Activated effector memory CD4-positive, alpha-beta T cell treated with Interleukin-2 at 50 U/mL for 16 hours (primary cell): ENCODE measurements at places on chromosomes 3 and 15.

DNA sequence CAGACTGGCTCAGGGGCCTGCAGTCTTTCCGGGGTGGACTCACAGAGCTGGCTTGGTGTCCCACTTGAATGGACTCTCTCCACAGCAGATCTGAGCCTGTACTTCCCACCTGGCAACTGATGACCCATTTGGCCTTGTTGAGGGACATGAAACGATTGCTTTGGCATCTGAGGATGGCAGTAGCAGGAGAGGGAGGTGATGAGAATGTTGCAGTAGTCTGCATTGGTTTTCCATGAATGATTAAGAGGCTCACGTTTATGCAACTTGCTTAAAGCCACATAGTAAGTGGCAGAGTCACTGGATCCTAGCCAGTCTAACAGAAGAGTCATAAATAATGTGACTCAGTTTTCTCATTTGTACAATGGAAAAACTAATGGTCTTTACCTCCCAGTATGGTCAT is 21.9 kb downstream of the IL20RB start:
- no peak for DNase-seq

DNA sequence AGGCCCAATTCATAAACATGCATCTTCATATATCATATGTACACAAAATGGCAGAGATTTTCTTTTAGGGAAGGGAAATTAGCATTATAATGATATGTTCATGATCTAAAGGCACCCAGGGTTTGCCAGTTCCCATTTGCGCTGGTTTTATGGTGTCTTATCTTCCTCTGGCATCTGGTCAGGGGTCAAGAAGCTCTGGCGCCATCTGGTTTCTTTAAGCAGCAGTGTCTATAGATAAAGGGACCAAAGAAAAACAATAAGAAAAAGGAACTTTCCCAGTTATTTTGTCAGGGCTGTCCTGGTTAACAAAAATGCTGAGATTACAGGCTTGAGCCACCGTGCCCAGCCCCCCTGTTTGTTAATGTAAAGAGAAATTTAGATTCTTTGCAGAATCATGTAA is 3.3 kb upstream of the DCP1A start:
- no peak for DNase-seq

DNA sequence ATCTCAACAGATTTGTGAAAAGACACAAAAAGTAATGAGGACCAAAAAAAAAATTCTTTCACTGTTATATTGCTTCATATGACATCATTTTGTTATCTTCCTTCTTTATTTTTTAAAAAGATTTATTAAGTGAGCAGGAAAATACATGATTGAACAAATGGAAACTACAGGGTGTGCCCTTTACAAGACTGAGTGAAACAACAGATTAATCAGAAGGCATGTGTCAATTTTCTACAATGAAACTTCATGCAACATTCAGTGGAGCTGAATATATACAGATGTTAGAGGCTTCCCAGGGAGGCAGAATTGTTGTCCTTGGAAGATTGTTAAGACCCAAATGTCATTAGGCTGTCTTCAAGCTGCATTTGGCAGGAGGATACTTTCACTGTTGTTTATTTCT is 28.4 kb upstream of the SLC2A2 start:
- DNase-seq, result no peak

DNA sequence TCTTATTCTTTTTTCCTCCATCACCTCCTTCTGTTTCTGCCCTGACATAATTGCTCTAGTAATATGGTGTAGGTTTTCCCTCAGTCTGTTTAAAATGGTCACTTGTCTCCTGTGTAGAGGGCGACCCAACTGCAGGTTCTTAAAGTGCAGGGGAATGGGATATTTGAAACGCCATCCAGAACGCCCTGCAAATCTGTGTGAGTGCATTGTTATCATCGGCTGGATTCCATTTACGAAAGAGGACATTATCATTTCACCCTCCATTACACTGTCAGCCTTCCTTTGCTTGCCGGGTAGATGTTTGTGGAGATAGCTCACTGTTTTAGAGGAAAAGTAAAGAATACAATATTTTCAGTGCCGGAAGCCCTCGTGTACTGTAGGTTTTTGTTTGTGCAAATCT is 354.0 kb downstream of the LRTM1 start:
- DNase-seq, result no peak

DNA sequence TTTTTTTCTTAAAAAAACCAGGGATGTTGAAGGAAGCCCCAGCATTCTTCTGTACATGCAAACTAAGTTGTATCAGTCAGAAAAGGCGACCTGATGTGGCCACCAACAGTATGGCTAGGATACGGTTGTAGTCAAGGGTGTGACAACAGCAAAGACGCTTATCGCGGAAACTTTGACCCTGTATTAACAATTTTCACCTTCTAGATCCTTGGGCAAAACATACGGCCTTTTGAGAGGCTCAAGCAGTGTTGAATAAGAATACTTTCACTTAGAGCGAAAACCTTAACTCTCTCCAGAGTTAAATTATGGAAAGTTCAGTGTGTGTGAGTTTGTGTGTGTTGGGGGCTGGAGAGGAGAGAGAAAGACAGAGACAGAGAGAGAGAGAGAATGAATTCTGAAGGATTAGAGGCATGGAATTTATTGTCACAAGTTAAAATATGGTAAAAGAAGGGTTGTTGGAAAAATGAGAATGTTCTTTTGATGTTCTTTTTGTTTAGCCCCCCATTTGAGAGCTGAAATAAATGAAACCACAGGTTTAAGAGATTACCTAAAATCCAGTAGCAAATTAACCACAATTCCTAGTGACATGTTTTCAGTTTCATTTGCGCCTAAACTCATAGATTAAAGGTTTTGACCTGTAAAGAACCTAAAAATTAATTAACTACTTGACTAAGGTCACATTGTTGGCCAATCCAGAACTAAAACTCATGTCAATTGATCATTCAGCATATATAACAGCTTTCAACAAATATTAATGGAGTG is 9.2 kb downstream of the ALCAM start:
- no peak for DNase-seq

DNA sequence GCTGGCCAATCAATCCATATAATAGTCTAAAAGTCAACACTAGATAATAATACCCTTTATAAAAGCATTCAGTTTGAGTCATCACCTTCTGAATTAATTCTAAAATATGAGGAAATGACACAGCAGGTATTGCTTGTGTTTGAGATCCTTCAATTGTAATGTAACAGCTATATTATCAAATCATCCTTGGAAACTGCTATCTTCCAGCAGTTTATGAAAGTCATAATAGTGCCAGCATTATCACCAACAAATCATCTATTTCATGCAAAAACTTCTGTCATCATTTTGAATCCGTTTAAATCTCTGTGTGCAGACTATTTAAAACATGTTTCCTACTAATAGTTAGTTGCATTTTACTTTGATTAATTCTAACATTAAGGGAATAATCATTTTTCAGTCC is 468.7 kb downstream of the CADM2 start:
- no peak for DNase-seq

DNA sequence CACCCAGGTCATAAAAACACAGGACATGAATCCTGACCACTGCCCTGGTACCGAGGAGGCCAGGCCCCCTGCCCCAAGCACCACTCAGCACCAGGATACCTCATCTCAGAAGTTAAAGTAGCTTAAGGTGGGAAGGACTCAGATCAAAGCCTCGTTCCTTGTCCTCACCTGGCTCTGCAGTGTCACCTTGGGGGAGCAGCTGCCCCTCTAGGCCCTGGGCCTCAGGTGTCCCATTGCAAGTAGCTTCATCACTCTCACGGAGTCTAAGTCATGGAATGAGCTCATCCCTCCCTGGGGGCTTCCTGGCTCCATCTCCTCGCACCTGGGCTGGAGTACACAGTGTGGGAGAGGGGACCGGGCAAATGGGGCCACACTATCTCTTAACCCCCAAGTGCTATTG is 148.0 kb downstream of the TPRA1 start:
- DNase-seq, result no peak

GRCh38 chr3:114800272-114801031 is 346.6 kb downstream of the ZBTB20 start:
- DNase-seq, result no peak
